Urinary bladder (tissue), 4 donors: ENCODE measurements at places on chromosomes 5 and 9. TPM values are rescaled to one million over a fixed set of nuclear protein-coding genes. Genes with fewer than 3 reads are reported as not detected.

DNA sequence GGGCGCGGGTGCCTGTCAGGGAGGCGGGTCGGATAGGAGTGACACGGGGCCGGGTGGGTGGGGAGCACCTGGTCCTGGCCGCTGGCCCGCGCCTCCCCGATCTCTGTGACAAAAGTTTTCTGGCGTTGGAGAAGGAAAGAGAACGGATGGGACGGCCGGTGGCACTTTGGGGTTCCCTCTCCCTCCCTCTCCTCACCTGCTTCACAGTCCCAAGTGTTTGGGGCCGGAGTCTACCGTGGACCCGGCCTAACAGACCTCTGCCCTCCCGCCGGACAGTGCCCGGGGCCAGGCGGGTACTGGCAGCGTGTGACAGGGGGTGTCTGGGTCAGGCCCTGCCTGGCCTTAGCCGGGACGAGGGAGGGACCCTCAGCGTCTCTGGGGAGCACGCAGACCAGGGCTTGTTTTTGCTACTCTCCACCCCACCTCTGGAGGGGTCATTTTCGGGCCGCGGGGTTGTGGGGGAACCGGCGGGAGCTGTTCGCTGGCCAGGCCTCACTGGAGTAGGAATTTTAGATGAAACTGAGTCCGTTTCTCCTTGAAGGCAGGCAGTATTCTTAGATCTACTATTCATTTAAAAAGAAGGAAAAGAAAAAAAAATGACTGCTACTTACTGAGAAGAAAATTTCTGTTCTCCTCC is 1.7 kb downstream of the PRDM6 start:
- DNase-seq: no peak

Gene TMEM252
- not detected for total RNA-seq

GRCh38 chr5:18312016-18312415 is 677.8 kb downstream of the TAF11L14 start:
- no peak for DNase-seq

Gene SLC25A48
- 0.37 TPM for total RNA-seq

- DNase-seq: no peak
Observed at GRCh38 chr9:4366591-4367330, 66.9 kb upstream of the GLIS3 start.

Gene PFN3
- total RNA-seq: not detected
